ENCODE measurements at places on chromosomes 16 and 17. TPM values are rescaled to one million over a fixed set of nuclear protein-coding genes. Genes with fewer than 3 reads are reported as not detected.
A peak's percentile ranks its signal among the peaks of the same experiment; 100 is the strongest.

JPT2 gene
- total RNA-seq = 33.1 TPM

ECI1 gene
- total RNA-seq = 29.6 TPM

XAF1 gene
- 2.6 TPM for total RNA-seq

DNA sequence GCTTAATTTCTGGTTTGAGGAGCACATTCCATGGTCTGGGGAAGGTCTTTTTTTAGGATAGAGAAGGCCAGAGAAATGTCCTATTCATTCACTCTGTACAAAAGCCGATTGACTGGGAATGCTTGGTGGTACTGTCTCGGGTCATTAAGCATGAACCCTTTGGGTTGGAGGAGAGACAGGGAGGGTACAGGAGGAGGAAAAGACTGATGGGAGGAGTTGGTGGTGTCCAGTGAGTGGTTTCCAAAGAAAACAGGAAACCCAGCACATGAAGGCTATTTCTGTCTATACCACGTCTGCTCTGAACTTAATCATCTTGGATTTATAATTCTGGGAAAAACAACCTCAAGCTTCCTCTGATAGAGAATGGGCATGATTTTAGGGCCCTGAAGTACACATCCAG lies 111.9 kb downstream of the XYLT1 start:
- peak; percentile 37 for DNase-seq

GRCh38 chr17:47076171-47076570 lies 97.1 kb upstream of the RPRML start:
- DNase-seq = no peak

Measured in lung microvascular endothelial cell (primary cell).